Panc1 (cell line): ENCODE measurements at places on chromosomes 1 and 21. TPM values are rescaled to one million over a fixed set of nuclear protein-coding genes. Genes with fewer than 3 reads are reported as not detected.

Gene LRRC71
- 0.77 TPM for total RNA-seq

DNA sequence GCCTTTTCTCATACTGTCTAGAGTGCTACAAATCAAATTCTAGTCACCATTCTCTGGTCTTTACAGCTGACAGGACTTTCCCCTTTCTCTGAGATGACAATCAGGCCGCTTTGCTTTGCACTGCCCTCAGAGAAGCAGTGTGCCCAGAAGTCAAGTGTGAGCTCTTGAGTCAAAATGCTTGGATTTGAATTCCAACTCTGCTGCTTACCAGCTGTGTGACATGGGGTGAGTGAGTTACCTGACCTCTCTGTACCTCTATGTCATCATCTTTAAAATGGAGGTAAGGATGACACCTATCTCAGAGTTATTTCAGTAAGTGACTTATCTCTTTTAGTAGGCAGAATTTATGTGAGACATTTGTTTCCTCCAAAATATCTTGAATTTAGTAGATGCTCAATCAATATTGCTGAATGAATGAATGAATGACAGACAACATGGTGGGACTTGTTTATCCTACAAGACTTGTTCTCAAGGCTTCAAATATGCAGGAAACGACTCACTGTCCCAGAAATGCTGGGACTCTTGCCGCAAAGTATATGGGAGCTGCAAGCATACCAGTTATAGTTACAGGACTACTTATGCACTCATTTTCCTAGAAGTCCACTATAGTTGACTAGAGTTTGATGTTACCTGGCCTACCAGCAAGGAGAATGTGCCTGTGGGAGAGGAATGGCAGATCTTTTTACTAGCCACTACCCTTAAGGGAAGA is 38.1 kb upstream of the A3GALT2 start:
- H3K36me3 ChIP-seq, result no peaks in the 10 kb centered on the region
- no peaks in the 10 kb centered on the region for H3K27me3 ChIP-seq
- peaks cover 1% of the 10 kb centered on the region for H3K4me1 ChIP-seq
- H3K27ac ChIP-seq, result no peak overlapping the region
- no peak overlapping the region for H3K4me3 ChIP-seq
- DNase-seq, result no peak

DNA sequence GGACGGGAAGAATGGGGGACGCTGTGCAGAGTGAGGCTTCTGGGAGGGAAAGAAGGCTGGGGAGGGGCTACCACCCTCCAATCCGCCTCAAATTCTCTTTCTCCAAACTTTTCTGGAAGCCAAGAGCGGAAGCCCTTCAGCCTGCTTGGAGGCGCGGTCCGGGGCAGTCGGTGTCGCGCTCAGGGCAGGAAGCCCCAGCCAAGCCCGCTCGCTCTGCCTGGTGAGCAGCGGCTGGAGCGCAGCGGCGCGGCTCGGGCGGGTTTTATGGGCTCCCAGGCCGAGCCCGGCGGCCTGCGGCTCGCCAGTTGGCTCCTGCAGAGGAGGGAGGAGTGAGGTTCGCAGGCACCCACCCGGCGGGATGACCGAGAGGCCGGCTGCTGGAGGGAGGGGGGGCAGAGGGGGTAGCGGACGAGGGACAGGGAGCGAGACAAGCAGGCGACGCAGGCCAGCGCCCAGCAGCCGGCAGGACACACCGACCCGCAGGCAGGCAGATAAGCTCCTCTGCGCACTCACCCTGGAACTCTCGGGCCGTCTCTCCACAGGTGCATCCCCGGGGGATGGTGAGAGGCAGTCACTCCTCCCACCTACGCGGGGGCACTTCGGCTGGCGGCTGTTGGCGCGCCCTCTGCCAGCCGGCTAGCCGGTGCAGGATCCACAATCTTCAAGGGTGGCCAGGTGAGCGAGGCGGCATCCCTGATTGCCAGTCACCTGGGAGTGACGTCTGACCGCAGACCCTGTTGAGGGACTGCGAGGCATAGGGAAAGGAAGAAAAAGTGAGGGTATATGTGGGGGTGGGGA is at the start of gene AVPR1B:
TSS of gene AVPR1B (minus strand) at position 238 of the 798 bp plus-strand sequence. CDS start 498 bp downstream, outside the sequence.
- H3K4me1 ChIP-seq, result peaks cover 4% of the 10 kb centered on the region; the same call in 1 of the 2 replicates
- H3K4me3 ChIP-seq, result peak within 1 kb of the TSS; percentile 33
- no peaks in the 10 kb centered on the region for H3K36me3 ChIP-seq
- no peak for DNase-seq

DNA sequence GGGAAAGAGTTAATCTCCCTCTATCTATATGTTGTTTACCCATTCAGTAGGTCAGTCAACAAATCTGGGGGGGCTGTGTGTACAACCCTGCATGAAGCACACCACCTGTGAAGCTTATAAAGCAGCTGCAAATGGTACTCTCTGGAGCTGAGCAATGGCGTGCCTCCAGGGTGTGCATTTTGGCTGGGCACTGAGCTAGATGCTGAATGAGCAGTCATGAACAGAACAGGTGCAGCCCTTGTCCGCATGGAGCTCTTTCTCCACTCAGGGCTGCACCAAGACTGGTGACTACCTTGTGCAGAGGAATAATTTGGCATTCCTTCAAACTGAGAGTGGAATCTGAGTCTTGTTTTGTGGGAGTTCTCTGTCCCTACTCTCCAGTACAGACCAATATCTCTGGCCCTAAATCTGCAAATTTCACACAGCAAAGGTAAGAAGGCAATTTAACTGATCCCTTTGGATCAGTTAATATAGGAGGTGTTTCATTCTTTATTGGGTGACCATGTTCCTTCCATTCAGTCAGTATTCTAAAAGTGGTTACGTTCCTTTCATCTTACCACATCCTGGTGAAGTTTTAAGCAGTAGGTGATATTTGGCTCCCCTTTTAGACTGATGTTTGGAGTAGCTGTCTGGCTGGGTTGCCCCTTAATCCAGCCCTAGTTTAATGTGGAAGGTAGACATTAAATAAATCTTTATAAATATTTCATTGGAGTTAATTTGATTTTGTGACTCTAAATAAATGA is 76.0 kb downstream of the GPR88 start:
- H3K4me3 ChIP-seq, result no peak overlapping the region
- H3K27ac ChIP-seq, result no peak overlapping the region
- no peaks in the 10 kb centered on the region for H3K27me3 ChIP-seq
- no peaks in the 10 kb centered on the region for H3K4me1 ChIP-seq

- H3K4me3 ChIP-seq, result no peak overlapping the region
- DNase-seq, result no peak
- peaks cover 5% of the 10 kb centered on the region for H3K27me3 ChIP-seq
- no peaks in the 10 kb centered on the region for H3K4me1 ChIP-seq
- H3K27ac ChIP-seq, result no peak overlapping the region
Observed at GRCh38 chr1:147109041-147109440, 63.2 kb downstream of the PRKAB2 start.

DNA sequence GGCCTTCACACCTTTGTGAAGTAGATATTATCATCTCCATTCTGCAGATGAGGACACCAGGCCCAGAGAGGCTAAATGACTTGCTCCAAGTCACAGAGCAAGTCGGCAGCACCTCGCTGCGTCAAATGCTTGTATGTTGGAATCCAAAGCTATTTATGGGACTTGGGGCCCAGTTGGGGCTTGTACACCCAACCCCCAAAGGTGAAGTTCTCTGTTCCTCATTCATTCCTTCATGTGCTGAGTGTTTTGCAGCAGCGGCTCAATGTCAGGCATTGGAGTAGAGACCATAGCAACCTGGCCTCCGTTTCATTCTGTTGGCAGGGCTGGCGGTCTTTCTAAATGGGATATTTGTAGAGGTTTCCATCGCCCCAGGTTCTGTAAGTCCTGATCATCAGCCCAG is 113.4 kb upstream of the SLC25A33 start:
- H3K27ac ChIP-seq, result peak overlapping the region; percentile 58; the same call in 1 of the 2 replicates
- no peak for DNase-seq
- H3K36me3 ChIP-seq, result no peaks in the 10 kb centered on the region
- peaks cover 21% of the 10 kb centered on the region for H3K4me1 ChIP-seq

Gene PPIAL4G
- not detected for total RNA-seq

GRCh38 chr1:230407351-230407750 is 18.8 kb downstream of the PGBD5 start:
- no peak for DNase-seq
- H3K27me3 ChIP-seq, result peaks cover 12% of the 10 kb centered on the region
- no peak overlapping the region for H3K27ac ChIP-seq
- no peaks in the 10 kb centered on the region for H3K36me3 ChIP-seq
- no peaks in the 10 kb centered on the region for H3K4me1 ChIP-seq

GRCh38 chr1:215023155-215023832 is 59.2 kb upstream of the KCNK2 start:
- no peak for DNase-seq
- H3K36me3 ChIP-seq, result no peaks in the 10 kb centered on the region
- no peak overlapping the region for H3K4me3 ChIP-seq
- H3K27me3 ChIP-seq, result no peaks in the 10 kb centered on the region
- no peaks in the 10 kb centered on the region for H3K4me1 ChIP-seq

DNA sequence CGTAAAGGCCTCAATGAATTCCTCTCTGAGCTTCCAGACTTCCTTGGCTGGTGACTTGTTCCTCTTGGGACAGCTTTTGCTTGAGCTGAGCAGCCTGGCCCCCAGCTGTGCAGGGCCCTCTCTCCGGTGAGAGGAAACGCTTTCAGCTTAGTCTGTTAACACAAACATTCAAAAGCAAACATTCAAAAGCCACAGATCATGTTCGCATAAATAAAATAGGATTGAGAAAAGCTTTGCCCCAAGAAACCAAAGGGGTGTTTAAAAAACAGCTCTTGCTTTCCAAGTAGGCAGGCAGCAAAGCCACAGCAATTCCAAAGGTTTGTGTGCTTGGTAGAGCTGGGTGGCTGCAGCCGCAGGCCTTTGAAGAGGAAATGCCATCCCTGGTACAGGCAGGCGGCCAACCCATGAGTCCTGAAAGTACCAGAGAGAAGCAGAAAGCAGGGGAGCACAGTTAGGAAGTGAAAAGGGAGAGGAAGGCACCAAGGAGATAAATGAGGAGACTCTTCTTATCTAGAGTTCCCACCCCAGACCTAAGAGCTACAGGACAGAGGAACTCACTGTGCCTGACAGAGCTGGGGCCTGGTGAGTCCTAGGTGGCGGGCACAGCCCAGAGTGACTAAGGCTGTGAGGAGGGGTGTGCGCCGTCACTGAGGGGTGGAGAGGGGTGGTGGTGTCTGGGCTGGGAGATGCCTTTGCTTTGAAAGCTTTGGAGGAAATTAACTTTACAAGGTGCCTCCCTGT is 48.4 kb downstream of the CCN1 start:
- peak; percentile 95 for DNase-seq
- H3K36me3 ChIP-seq, result no peaks in the 10 kb centered on the region
- peak overlapping the region; percentile 96 for H3K27ac ChIP-seq
- H3K4me3 ChIP-seq, result peak overlapping the region; percentile 45
- H3K27me3 ChIP-seq, result no peaks in the 10 kb centered on the region

- H3K36me3 ChIP-seq, result peaks cover 4% of the 10 kb centered on the region; the same call in 1 of the 2 replicates
- no peaks in the 10 kb centered on the region; the same call in 1 of the 2 replicates for H3K4me1 ChIP-seq
- no peak overlapping the region for H3K4me3 ChIP-seq
- H3K27me3 ChIP-seq, result no peaks in the 10 kb centered on the region
- H3K27ac ChIP-seq, result no peak overlapping the region
Observed at GRCh38 chr1:205791568-205792180, 16.4 kb upstream of the RAB29 start.

DNA sequence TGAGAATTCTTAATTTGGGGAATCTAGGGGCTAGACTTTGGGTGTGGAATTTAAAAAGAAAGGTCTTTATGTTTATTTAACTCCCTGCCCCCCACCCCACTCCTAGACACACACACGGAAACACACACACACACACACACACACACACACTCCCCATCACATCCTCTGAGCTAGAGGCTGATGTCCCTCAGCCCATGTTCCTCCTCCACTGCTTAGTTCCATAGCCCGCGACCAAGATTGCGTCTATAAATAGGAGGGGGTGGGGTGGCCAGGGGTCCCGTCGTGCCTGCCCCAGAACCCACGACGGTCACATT is 655 bp upstream of the KIRREL1 start:
- H3K27me3 ChIP-seq, result no peaks in the 10 kb centered on the region
- H3K4me1 ChIP-seq, result peaks cover 38% of the 10 kb centered on the region
- peak overlapping the region; percentile 89 for H3K4me3 ChIP-seq

Gene HCN3
- total RNA-seq, result 7.8 TPM

DNA sequence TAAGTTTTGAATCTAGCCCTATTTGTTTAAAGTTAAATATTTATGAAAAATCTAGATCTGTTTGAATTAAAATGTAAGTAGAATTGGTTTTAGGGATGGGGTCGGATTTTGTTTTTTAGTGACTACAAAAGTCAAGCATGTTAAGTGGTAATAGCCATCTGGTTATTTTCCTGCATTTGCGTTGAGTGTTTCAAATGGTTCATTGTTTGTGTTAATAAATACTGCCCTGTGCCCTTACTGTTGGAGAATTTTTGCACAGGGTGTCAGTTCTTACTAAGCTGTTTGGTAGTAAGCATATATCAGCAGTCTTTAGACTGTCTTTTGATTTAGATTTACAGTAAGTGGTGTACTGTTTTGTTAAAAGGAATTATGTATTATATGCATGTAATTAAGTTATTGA is 46.1 kb upstream of the TARS2 start:
- no peak overlapping the region for H3K27ac ChIP-seq
- peaks cover 12% of the 10 kb centered on the region; the same call in 1 of the 2 replicates for H3K36me3 ChIP-seq
- H3K4me1 ChIP-seq, result no peaks in the 10 kb centered on the region

Gene MLLT11
- 5.0 TPM for total RNA-seq

Gene MPZ
- total RNA-seq, result not detected

Gene TCEA3
- 8.3 TPM for total RNA-seq

- no peak overlapping the region for H3K4me3 ChIP-seq
- H3K36me3 ChIP-seq, result peaks cover 20% of the 10 kb centered on the region
- H3K27me3 ChIP-seq, result no peaks in the 10 kb centered on the region
- H3K4me1 ChIP-seq, result no peaks in the 10 kb centered on the region
- no peak overlapping the region for H3K27ac ChIP-seq
Observed at GRCh38 chr1:93155335-93155734, 24.9 kb downstream of the TMED5 start.

DNA sequence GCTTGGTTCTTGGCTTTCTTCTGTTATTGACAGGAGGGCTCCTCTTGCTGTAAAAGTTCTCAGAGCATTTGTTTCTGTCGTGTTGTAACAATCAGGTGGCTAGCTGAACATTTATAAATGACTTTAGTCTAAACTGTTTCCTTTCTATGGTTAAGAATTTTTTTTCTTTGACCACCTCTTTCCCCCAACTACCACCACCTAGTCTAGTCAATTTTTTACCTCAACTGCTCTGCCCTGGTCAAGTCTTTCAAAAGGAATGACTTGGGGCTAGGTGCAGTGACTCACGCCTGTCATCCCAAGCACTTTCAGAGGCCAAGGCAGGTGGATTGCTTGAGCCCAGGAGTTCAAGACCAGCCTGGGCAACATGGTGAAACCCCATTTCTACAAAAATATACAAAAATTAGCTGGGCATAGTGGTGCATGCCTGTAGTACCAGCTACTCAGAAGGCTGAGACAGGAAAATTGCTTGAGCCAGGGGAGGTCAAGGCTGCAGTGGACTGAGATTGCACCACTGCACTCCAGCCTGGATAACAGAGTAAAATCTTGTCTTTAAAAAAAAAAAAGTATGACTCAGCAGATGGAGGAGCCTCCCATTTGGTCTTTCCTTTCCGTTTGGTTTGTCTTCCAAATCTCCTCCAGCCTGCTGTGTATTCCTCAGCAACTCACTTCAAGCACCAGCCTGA is 40.7 kb downstream of the MAP3K21 start:
- DNase-seq, result no peak
- H3K36me3 ChIP-seq, result no peaks in the 10 kb centered on the region
- H3K27ac ChIP-seq, result no peak overlapping the region
- no peaks in the 10 kb centered on the region for H3K27me3 ChIP-seq

Gene TRIM46
- total RNA-seq, result 3.8 TPM
